ENCODE measurements at places on chromosomes 7 and 10. TPM values are rescaled to one million over a fixed set of nuclear protein-coding genes. Genes with fewer than 3 reads are reported as not detected.

Gene HTR5A
- polyA plus RNA-seq, result not detected

Gene CEP41
- polyA plus RNA-seq, result 20.7 TPM

Gene DCLRE1A
- polyA plus RNA-seq, result 1.5 TPM

Gene METTL27
- polyA plus RNA-seq, result 1.5 TPM

Gene TRPV6
- not detected for polyA plus RNA-seq

Gene TMEM178B
- not detected for polyA plus RNA-seq

Gene EPO
- polyA plus RNA-seq, result not detected

Gene TEX36
- polyA plus RNA-seq, result not detected

Gene SPDYE1
- not detected for polyA plus RNA-seq

Gene IFIT2
- 9.4 TPM for polyA plus RNA-seq

Gene CALML3
- not detected for polyA plus RNA-seq

Gene PHYHIPL
- not detected for polyA plus RNA-seq

Gene TRIM73
- polyA plus RNA-seq, result 1.4 TPM

Gene PTPRE
- 12.9 TPM for polyA plus RNA-seq

Gene NKX2-3
- not detected for polyA plus RNA-seq

Gene PTN
- polyA plus RNA-seq, result not detected

Gene SCART1
- polyA plus RNA-seq, result not detected

Gene HGF
- not detected for polyA plus RNA-seq

Gene ITGB8
- polyA plus RNA-seq, result not detected

Gene TLX1
- polyA plus RNA-seq, result not detected

Gene GTF2IRD2
- polyA plus RNA-seq, result 31.7 TPM

Gene MRLN
- not detected for polyA plus RNA-seq

Gene TNRC18
- 2.4 TPM for polyA plus RNA-seq

Gene TRIM74
- not detected for polyA plus RNA-seq

Gene ADCK2
- 38.8 TPM for polyA plus RNA-seq

Gene FOXI2
- not detected for polyA plus RNA-seq

Gene COL1A2
- 0.41 TPM for polyA plus RNA-seq

Gene MMRN2
- polyA plus RNA-seq, result not detected

Gene FOXL3
- not detected for polyA plus RNA-seq

Gene TIAL1
- polyA plus RNA-seq, result 12.9 TPM

Gene ACTL6B
- polyA plus RNA-seq, result not detected

Gene PRKAR2B
- polyA plus RNA-seq, result 4.9 TPM

Gene GNGT1
- polyA plus RNA-seq, result not detected

Gene C10orf62
- not detected for polyA plus RNA-seq

Gene ZNF783
- polyA plus RNA-seq, result 6.0 TPM

Gene CALCR
- polyA plus RNA-seq, result not detected

Gene NRP1
- polyA plus RNA-seq, result not detected

Gene IFIT5
- 15.3 TPM for polyA plus RNA-seq

Gene HOXA3
- not detected for polyA plus RNA-seq

Gene CYCS
- polyA plus RNA-seq, result 136 TPM

Gene ETV1
- not detected for polyA plus RNA-seq

Gene TET1
- polyA plus RNA-seq, result not detected

Gene NPSR1
- not detected for polyA plus RNA-seq

Gene RPP38
- polyA plus RNA-seq, result 30.9 TPM

Gene CH25H
- polyA plus RNA-seq, result 1.1 TPM

Gene WAPL
- polyA plus RNA-seq, result 34.1 TPM

Gene PIP
- polyA plus RNA-seq, result not detected

Gene FAM237B
- not detected for polyA plus RNA-seq

Gene MLXIPL
- polyA plus RNA-seq, result not detected
